ENCODE measurements at places on chromosomes 2 and 18.

GRCh38 chr2:128775914-128776285, 457.2 kb upstream of the HS6ST1 start:
- no peak for DNase-seq

DNA sequence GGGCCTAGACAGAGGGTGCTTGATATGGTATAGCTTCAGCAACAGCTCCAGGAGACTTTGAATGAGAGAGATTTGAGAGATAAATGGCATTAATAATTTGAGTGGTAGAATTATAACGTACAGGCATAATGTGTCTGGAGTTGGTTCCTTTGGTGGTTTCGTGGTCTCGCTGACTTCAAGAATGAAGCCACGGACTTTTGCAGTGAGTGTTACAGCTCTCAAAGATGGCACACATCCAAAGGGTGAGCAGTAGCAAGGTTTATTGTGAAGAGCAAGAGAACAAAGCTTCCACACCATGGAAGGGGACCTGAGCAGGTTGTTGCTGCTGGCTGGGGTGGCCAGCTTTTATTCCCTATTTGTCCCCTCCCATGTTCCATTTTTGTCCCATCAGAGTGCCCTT, 23.1 kb downstream of the PDCD1 start:
- no peak for DNase-seq

DNA sequence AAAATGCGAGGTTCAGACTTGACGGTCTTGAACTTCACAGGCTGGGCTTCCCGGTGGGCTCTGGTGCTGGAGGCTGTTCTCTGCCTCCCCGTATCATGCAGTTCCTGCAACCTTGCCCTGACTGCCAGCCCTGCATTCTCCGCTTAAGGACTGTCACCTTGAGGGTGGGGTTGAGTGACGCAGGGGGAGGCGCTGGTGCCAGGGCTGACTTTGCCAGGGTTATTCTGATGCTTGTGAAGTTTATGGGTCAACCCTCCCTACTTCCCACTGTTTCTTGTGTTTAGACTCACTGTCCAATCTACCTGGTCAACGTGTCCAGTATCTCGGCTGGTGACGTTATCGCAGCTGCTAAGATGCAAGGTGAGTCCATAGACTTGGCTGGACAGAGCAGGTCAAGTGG, 37.5 kb upstream of the MAPRE3 start:
- no peak for DNase-seq

DNA sequence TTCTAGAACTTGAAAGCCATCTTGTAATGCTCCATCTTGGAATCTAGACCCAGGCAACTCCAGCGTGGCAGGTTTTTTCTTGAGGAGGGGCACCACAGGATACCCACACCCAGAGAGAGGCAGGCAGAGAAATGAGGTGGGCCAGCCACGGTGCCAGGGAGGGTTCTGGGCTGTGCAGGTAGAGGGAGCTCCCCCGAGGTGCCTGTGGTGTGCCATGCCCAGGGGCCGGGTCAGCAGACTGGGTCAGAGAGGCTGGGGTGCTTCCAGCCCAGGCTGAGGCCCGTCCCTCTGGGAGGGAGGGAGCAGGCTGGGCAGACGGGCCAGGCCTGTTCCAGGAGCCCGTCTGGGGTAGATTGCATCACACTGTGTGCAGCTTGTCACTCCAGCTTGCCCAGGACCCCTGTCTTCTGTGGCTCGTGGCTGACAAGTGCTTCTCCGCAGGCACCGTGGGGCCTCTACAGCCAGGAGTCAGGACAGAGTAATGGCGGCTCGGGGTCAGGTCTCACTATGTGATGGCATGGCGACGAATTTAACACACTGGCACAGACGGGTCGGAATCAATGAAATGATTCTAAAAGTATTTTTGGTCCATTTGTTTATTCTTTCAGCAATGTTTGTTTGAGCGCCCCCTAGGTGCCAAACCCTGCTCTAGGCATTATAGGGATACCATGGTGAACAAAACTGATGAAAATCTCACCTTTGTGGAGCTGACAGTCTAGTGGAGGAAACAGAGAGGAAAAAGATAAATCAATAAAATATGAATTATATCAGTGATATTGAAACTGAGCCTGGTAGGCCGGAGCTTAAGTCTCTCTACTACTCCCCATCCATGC, 144.0 kb downstream of the ACOXL start:
- DNase-seq: no peak

DNA sequence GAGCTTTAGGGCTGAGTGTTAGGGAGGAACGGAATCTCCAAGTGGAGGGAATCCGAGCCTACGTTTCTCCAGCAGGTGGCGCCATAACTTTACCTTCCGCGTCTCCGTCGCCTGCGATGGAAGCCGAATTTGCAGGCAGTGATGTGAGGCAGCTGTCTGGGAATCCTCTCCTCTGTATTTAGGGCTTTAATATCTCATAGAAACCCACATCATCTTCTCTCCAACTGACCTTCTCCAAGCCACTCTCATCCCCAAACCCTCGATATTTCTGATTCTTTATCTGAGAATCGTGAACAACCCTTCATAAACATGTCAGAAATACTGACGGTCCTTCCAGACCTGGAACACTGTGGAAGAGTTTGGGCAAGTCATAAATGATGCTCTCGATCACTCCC, 27.5 kb downstream of the SIX2 start:
- peak; percentile 11 for DNase-seq

DNA sequence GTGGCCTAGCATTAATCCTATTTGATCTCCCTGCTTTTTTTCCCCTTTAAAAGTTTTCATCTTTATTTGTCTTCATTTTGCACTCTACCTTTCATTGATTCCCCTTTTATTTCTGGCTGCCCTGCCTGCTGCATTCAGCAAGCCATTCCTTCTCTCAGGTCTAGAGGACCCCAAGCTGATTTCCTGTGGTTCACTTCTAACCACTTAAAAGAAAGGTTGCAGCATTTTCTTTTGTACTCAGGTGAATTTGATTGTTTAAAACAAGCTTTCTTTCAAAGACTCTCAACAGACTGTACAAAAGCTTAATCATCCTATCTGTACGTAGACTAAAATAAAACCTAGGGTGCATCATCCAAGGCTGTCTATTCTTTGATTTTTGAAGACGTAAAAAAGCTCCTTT, 160.3 kb downstream of the CSRNP3 start:
- no peak for DNase-seq

DNA sequence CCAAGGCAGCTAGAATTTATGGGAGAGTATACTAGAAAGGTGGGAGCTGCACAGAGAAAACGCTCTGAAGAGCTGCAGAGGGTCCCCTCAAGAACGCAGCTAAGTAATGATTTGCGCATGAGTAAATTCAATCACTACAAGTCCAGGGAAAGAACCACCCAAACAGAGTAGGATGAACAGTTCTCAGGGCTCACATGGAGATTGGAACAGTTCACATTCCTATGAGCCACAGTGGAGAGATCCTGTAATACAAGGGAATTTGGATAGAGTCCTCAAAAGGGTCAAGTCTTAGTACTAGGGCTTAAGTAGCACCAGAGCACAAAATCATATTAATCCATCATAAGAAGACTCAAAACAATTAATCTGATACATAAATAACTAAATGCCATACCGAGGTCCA, 12.7 kb downstream of the OLA1 start:
- DNase-seq: no peak

DNA sequence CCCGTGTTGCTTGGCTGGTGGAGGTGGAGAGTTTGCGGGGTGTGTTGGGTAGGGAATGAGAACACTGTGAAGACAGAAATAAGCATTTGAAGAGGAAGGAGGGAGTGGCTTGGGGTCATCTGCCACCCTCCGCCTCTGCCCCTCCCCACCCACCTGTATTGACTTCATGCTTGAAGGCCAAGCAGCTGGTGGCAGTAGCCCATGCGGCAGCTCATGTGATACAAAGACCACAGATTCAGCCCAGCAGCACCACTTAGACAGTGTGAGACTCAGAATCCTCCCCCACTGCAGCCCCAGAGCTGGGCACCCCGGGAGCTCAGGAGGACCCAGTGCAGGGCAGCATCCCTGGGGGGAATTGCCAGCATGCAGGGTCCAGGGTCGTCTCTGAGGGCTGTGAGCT, 15.4 kb downstream of the NPPC start:
- DNase-seq: no peak

DNA sequence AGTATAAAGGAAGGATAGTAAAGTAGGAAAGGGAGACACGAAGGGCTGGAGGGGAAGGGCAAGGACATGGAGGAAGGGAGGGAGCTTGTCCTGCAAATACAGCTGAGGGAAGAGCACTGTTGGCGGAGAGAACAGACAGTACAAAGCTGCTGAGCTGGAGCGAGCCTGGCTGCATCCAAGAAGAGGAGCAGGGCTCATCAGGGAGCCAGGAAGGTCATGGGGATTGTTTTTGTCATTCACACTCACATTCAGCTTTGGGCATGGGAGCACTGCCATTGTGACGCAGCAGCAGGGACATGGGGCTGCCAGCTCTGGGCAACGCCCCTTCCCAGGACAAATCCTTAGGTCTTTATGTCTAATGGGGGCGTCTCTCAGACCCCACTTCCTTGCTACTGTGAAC, 125.1 kb downstream of the COPS8 start:
- DNase-seq: no peak

DNA sequence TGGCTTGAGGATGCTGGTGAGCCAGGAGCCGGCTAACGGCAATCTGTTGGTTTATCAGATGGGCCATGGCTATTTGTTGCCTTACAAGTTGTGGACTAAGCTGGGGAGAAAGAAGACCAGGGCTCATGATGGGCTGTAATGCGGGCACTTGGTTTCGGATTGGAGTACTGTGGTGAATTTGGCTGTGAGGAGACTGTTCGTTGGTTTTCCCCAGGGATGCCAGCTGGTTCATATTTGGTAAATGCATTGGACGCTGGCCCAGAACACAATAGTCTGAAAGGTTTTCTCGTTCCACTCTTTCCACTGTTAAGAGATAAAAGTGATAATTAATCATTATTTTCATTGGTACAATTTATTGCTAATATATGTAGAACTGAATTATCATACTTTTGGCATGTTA, 108.9 kb downstream of the SATB2 start:
- no peak for DNase-seq

DNA sequence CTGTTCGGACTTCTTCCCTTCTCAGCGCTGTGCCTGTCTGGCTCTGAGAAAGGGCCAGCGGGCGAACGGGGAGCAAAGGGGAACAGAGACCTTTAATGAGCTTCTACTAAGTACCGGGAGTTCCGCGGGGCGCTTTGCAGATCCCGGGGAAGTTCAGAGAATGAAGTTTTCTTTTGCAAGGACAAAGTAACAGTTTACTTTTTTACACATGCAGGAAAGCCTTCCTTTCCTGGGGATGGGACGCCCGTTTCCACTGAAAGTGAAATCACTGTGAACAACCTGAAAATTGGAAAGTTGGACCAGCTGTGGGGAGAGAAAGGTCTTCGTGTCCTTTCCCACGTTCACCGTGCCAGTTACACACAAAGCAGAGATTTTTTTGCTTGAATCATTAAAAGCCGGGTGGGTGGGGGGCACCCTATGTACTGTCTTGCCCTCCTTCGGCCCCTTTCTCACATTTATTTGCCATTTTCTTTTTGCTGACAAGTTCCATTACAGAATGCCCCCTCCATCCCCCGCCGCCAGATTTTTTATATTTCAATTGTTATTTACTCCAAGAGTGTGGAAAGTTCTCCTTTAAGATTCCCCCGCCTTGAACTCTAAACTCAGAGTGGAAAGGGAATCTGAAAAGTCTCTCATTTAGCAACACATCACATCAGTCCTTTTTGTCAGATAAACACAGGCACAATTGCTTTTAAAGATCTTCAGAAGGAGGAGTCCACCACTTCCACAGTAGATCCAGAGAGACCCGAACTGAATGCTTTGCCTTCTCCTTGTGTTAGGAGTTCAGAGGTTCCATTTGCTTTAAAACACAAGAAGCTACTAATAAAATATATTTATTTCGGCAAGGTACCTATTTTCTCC, 1.1 kb upstream of the FN1 start:
- DNase-seq: no peak

DNA sequence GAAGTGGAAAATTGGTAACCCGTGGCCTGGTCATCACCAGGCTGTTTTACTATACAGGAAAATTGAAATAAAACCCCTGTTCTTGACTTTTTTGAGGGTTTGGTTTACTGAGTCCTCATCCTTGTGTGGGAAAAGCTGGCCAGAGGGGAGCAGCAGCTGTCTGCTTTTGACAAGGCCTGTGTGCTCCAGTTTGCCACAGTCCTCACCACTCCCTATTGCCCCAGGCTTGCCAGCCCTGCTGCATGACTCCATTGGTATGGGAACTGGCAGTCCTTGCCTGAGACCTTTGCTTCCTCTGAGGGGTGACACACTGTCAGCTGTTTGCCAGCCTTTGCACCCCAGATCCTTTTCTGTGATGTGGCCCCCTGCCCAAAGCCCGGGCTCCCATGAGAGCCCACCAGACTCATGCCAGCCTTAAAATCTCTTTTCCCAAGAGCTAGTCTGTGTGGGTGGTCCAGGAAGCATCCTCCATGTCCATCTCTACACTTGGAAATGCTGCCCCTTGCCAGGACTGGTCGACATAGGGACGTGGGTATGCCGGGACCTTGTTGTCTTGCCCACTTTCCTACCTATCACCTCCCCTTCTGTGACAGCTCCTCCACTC, 39.0 kb downstream of the GLI2 start:
- DNase-seq: no peak

DNA sequence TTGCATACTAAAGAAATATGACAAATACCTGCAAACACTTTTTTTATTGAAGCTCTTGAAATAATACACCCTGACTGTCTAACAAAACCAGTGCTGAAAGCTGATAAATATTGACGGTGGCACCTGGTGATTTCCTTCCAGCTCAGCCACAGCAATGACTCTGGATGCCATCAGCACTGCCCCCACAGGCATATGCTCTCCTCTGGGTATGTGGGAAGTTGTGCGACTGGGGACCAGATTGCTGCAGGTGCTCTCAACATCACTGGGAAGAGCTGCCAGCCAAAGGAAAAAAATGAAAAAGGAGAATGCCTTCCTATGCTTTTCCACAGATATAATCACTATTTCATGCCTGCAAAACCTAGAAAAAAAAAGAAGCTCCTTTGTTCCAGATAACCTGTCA, 141.5 kb downstream of the PIGN start:
- DNase-seq: no peak

- no peak for DNase-seq
Measured at GRCh38 chr2:176612736-176613135, 343.5 kb downstream of the MTX2 start.

DNA sequence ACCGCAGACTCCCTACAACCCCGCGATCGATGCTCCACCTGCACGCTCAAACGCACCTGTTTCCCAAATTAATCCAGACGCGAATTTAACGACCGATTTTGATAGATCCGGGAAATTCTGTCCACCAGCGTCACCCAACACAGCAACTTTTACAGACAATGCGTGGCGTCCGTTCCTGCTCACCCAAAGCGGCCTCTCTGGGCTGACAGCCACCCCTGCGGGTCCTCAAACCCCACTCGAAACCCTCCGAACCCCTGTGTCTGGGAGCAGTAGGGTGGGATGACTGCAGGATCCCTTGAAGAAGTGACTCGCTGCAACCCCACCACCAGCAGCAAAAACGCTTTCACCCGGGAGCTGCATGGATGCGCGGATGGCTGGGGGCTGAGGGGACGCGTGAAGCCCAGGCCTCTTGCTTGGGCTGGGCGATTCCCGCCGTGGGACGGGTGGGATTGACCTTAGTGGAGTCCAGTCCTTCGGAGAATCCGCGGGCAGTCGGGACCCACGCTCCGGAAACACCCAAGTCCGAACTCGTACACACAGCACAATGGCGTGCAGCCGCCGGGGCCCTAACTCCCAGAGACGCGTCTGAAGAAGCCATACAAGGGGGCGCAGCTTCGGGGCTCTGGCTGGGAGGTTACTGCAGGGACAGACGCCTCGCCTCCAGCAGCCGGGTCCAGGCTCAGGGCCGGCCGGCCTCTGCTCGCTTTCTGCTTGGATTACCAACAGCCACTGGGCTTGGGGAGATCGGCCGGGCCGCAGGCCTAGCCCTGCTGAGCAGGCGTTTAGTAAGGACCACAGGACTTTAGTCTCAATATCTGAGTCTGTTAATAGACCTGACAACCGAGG, 31.1 kb upstream of the ATP6V1B1 start:
- DNase-seq: no peak
